SIG-M5 (cell line): ENCODE measurements at places on chromosomes 1 and 21.
A peak's percentile ranks its signal among the peaks of the same experiment; 100 is the strongest.

GRCh38 chr1:32907435-32907834, 6.2 kb upstream of the TMEM54 start:
- no peak for DNase-seq

GRCh38 chr1:186978596-186979556, 150.1 kb downstream of the PLA2G4A start:
- DNase-seq = peak; percentile 20

- no peak for DNase-seq
These were observed 553 bp upstream of the NDUFV3 start for GRCh38 chr21:42892582-42892930.

DNA sequence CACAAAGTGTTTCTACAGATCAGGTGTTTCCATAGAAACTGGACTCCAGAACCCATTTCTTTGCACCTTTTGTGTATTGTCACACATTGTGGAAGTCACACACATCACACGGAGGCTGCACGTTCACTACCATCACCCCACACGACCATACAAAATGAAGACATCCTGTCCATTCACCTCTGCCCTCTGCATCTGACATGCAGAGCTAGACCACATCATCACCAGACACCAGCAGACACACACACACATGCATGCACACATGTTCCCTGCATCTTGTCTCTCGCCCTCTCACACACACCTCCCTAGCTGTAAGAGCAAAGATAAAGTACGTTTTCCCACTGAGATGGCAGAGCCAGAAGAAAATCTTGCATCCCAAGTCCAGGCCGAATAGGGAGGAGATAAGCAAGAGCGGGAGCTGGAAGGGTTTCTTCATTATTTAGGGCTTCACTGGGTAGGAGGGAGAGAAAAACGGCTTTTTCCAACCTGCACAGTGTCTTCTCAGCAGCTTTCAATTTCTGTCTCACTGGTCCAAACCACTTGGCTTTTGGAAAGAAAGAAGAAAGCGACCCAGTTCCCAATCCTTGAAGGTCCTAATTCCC, 709 bp downstream of the PRELP start:
- DNase-seq = no peak

DNA sequence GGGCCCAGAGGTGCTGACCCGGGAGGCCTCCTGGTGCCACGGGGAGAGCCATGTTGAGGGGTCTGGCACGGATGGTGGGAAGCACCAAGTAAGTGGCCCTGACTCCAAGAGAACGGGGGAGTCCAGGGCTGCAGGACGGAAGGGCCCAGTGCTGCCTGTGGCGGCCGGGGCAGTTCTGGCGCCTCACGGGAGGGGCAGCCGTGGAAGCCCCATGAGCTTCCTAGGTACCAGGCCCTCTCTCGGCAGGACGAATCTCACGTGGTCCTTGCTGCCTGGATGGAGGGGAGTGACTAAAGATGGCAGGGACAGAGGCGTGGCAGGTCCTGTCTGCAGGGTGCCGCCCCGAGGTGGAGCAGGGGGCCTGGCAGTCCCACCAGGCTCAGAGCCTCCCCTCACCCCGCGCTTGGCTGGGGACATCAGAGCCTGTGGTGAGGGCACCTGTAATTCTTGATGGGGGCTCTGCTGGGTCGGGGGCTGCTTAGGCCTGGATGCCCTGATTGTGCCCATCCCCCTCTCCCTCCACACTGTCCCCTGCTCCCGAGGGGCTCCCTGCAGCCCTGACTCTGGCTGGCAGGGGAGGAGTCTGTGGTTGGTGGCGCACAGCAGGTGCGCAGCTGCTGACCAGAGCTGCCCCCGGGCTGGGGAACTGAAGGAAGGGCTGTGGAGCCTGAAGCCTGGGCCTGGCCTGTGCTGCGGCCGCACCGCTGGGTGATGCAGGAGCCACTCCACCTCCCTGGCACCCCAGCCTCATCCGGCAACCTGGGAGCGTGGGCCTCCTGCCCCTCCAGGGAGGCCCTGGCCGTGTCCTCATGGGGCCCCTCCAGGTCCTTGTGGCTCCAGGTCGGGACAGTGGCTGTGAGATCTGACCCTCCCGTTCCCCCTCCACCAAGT, 31.4 kb downstream of the POFUT2 start:
- no peak for DNase-seq

GRCh38 chr21:21052672-21053071, 54.5 kb downstream of the NCAM2 start:
- DNase-seq = no peak

- DNase-seq = no peak
These were observed 68.0 kb downstream of the LMX1A start for GRCh38 chr1:165288350-165289120.

GRCh38 chr1:58584082-58584895, 7.2 kb upstream of the TACSTD2 start:
- DNase-seq = peak; percentile 34

- no peak for DNase-seq
These were observed 134.1 kb upstream of the VAMP3 start for GRCh38 chr1:7636795-7637526.

- no peak for DNase-seq
These were observed 41.2 kb downstream of the ENAH start for GRCh38 chr1:225611537-225612223.

GRCh38 chr1:201886103-201886885, 2.4 kb upstream of the SHISA4 start:
- DNase-seq = no peak

GRCh38 chr1:9413877-9414213, 121.2 kb downstream of the SPSB1 start:
- DNase-seq = no peak

- no peak for DNase-seq
These were observed 1.1 kb downstream of the CALML6 start for GRCh38 chr1:1915911-1916840.

DNA sequence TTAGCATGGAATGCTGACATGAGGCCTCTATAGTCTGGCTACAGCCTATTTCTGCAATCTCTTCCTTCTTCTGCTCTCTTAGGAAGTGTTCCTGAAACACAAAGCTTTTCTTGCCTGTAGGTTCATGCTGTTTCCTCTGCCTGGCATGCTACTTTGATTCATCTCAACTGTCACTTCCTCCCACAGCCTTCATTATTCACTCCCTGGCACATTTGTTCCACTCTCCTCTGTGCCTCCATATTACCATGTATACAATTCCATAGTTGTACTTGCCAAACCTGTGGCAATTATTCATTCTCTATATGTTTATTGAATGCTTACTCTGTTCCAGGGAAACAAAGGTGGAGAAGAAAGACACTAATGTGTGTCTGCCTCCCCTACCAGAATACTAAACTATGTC, 210.2 kb downstream of the LRRC7 start:
- no peak for DNase-seq

DNA sequence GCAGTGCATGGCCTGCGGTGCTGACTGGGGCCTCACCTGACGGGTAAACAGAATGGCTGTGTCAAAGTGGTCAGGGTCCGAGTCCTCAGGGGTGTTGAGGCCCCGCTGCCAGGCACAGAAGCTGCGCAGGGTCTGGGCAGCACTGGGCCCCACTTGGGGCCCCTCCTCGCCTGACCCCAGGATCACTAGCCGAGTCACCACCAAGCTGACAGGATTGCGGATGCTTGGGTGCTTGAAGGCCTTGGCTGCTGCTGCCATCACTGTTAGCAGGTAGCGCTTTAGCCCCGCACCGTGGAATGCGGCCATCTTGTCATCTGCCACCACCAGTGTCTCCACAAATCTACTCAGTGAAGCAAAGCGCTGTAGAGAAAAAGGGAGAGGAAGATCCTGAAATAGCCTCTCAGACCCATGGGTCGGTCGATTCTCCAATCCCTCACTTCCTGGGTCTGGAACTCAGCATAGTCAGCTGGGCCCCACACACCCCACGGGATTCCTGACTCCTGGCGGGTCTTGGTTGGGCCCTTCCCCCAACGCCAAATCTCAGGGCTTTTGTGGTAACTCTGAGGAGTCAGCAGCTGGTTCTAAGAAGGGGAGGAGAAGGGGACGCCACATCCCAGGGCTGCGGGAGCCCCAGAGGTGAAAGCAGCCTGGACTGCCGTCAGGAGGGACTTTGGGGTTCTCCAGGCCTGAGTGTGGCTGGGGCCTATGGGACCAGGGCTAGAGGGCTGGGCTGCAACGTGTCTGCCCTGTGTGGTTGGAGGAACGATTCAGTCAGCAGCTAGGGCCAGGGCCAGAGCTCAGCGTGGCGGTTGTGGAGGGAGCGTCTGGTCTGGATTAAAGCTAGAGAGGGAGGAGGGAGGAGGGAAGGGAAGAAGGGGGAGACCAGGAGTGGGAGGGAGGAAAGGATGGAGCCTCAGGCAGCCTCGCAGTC, 2.1 kb downstream of the ADAMTS4 start:
- DNase-seq = no peak

GRCh38 chr1:37602750-37603694, 7.3 kb upstream of the GNL2 start:
- no peak for DNase-seq

DNA sequence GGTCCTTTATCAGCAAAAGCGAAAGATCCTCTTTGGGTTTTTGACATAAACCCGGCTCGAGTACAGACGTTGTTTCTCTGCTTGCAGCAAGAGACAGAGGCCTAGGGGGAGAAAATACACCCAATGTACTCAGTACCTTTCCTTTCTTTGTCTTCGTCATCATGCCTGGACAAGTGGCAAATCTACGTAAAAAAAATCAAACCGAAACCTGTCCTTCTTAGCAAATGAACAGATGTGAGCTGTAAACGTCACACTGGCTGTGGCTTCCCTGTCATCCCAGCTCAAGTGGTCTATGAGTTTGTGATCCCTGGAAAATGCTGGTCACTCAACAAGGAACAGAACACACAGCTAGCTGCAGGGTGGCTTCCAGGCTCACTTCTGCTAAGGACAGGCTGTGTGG, 39.9 kb downstream of the STPG1 start:
- no peak for DNase-seq

DNA sequence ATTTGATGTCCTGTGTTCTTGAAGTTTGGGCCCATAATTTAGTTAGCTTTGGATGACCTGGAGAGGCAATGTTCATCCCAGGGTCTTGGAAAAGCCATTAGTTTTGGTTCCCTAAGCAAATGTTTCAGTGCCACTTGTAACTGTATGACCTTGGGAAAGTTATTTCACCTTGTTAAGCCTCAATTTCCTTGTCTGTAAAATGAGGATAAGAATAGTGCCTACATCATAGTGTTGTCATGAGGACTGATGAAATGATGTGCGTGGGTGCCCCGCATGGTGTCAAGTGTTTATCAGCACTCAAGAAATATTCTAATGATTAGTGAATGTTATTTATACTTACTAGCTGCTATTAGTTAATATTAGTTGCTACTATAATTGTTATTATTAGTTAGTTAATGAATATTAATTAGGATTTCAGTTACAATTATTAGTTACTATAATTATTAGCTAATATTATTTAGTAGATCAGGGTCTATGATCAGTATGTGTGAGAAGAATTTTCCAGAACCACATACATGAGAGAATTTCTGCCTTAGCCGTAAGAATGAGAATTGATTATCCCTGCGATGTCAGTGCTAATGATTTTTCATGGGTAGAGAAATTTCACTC, 1.9 kb downstream of the SH3BGR start:
- DNase-seq = no peak

- no peak for DNase-seq
These were observed 23.8 kb upstream of the LDLRAP1 start for GRCh38 chr1:25519624-25520023.

GRCh38 chr1:113223546-113223945, 150.5 kb downstream of the LRIG2 start:
- no peak for DNase-seq

DNA sequence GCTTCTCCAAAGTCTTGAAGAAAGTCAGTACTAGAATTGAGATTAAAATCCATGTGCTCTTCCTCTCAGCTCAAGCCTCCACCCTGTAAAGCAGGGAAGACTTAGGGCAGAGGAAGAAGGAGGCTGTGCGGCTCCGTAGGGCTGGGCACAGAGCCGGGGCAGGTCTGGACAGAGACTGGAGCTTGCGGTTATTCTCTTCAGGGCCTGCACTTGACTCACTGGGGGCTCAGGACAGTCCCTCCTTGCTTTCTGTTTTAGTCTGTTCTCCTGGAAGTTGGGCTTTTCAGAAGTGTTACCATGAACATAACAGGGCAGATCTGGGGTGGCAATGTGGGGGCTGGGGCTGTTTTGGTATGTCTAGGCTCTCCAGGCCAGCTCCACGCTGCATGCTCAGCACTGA, 21.6 kb upstream of the TRABD2B start:
- DNase-seq = no peak

DNA sequence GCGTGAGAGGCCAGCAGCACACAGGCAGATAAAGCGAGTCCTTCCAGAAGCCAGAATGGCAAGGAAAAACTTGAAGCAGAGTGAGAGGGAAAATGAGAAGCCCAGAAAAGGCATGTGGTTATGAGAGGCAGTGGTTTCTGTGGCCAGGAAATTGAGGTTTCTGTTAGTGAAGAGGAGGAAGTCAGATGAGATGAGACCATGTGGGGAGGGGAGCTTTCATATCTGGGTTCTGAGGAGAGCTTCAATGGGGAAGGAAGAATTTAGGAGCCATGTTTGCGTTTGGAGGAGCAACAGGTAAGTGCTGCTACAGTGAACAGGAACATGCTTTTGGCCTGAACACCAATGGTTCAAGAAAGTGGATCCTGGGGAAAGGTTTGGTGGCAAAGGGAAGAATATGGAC, 6.1 kb upstream of the CD1A start:
- DNase-seq = no peak

GRCh38 chr1:234718496-234719453, 108.8 kb upstream of the IRF2BP2 start:
- no peak for DNase-seq
